ENCODE measurements at places on chromosomes 7 and 10.

GRCh38 chr10:8454357-8454756 is 399.9 kb downstream of the GATA3 start:
- DNase-seq, result no peak

DNA sequence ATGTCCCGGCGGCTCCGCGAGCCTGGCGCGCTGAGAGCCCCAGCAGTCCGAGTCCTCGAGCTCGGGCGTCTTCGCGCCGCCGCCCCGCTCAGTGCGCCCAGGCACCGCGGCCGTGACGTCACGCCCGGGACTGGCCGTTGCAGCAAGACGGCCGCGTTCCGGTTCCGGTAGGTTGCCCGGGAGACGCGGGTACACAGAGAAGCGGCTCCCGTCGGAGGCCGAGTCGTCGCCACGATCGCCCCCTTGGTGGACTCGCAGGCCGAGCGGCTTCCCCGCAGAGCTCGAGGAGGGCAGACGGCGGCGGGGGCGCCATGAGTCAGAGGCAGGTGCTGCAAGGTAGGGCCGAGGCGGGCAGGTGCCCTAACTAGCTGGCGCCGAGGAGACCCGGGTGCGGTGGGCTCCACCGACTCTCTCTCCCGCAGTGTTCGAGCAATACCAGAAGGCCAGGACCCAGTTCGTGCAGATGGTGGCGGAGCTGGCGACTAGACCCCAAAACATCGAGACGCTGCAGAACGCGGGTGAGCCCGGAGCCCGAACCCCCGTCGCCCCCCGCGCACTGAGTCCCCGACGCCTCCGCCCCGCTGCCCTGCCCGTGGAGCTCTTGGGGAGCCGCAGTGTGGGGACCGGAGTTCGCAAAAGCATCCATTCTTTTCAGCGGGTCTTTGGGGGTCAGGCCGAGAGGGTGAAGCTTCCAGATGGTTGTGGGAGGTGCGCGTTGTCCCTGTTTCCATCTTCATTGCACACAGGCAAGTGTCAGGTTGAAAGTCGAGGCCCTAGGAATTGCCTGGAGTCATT is at the start of gene SPAG6:
TSS of gene SPAG6 (plus strand) at position 196 of the 795 bp plus-strand sequence. CDS start at position 312, 116 bp downstream.
- DNase-seq, result peak; percentile 38

DNA sequence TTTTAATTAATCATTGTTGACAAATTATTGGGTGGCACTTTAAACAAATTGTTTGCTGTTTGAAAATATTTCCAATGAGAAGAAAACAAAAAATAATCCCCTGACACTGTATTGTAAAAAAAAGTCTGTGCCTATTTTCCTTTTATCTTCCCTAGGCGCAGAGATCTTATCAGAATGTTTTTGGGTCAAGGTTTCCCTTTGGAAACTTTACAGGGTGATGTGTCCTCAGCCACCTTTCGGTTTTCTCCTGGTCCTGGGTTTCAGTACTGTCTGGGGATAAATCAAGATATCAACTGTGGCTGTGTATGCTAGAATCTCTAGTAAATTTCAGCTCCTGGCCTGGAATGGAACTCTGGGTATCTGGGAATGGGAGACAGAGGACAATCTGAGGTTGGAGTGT is 1.4 kb downstream of the ZNF107 start:
- DNase-seq, result no peak

- no peak for DNase-seq
Observed at GRCh38 chr10:21993360-21994001, 10.0 kb downstream of the DNAJC1 start.

GRCh38 chr7:93476491-93477344 is 97.8 kb downstream of the CALCR start:
- DNase-seq, result no peak

DNA sequence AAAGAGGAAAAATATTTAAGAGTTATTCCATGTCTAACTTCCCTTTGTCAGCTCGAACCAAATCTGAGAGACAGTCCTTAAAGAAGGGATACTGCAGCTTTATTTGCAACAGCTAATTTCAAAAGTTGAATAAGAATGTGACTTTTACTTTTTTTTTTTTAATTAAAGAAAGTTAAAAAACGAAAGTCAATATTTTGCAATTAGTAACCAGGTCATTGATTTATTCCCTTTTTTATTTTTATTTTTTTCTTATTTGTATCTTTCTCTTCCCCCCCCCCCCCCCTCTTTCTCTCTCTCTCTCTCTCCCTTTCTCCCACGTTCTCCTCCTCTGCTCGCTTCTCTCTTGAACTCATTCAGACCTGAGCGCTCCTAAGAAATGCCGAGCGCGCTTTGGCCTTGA is 209.5 kb downstream of the TCF7L2 start:
- DNase-seq, result no peak

DNA sequence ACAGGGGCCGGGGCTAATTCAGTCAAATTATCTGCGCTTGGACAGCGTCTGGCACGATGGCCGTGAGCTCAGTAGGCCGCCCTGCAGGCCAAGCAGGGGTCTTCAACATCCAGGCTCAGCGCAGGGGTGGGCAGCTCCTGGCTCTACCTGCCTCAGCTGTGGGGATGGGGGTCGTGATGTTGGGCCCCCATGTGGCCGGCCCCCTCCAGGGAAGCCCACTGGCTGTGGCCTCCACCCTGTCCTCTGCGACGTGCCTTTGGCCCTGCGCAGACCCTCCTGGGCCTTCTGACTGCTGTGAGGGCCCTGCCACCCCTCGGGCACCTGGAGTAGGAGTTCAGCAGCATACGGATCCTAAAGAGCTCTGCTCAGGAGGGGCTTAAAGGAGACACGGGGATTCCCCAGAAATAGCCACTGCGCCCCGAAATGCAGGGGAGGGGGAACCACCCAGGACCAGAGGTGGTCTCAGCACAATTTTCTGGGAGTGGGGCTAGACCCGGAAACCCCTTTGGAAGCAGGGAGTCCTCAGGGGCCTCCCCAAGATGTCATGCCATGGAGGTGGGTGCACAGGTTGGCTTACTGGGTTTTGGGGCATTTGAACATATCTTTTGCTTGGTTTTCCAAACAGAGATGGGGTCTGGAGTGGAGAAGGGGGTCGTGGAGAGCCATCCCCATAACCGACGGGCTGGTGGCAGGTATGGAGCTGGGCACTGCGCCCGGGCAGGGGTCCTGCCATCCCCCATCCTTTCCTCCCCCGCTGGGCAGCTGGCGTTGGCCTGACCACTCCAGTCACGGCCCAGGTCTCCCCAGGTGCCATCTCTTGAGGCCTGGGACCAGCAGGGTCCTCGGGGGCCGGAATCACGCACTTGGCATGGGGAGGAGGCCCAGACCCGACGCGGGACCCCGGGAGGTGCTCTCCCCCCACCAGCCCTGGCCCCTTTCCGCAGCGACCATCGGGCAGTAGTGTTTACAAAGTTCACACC is 4.0 kb upstream of the ADAP1 start:
- no peak for DNase-seq

- DNase-seq, result peak; percentile 44
Observed at GRCh38 chr10:8050556-8051108, 3.9 kb upstream of the GATA3 start.

DNA sequence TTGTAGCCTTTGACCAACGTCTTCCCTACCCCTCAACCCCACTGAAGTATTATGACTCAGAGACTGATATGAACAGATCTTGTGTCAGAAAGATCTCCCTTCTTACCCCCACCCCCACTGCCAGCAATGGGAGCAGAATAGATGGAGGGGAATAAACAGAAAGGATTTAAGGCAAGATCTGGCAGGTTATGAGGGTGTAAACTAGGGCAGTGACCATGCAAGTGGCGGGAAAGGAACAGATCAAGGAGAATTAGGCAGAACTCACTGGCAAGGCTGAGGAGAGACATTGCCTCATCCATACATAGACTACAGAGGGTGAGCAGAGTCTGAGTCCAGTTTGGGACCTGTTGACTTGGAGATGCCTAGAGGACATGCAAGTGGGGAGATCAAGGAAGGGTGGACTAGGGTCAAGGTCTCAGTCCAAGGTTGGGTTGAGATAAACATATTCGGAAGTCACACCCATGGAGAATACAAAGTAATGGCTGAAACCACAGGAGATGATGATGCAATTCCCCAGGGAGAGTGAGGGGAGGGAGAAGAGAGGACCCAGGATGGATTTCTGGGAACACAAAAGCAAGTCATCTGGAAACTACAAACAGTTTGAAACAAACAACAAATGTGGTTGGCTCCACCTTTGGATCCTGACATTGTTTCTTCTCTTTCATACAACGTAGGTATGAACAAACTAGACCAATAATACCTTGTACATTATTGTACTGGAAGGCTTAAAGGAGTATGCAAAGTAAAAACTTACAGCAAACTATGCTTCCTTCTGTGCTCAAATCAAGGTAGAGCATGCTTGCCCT is 44.9 kb upstream of the IL6 start:
- no peak for DNase-seq

DNA sequence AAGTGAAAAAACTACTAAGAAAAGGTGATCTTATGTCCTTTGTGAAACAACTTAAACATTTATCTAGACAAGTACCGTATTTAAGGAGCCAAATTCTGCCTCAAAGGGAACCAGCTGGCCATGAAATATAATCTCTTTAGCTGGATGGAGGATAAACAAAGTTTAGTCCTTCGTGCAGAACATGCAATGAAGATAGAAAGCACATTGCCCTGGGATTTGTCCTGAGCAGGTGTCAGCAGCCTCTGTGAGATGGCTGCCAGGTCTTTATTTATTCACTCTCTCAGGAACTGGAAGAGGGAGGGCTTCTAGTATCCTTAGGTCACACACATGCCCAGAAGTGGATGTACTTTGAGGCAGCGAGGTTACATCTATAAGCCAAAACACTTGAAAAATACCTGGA is 57.4 kb upstream of the CASD1 start:
- DNase-seq, result no peak

- no peak for DNase-seq
Observed at GRCh38 chr10:36211856-36212255, 569.8 kb upstream of the FZD8 start.

- DNase-seq, result no peak
Observed at GRCh38 chr10:29542723-29543122, 92.0 kb downstream of the SVIL start.

- DNase-seq, result no peak
Observed at GRCh38 chr7:158328376-158329013, 259.1 kb downstream of the PTPRN2 start.

- no peak for DNase-seq
Observed at GRCh38 chr7:101169110-101169837, 3.9 kb upstream of the VGF start.

DNA sequence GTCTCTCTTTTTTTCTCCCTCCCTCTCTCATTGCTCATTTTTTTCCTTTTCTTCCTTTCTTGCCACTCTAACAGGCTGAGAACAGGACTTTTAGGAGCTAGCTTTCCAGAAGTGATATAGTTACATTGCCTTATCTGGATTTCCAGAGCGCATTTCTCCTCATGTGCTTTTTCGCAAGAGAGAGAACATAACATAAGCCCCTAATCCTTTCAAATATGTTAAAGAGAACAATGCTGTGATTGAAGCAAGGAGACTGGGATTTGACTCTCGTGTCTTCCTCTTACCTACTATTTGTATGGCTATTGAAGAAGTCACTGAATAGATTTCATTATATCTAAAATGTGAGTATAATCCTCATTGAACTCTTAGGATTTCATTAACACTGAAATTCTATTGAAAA is 101.2 kb upstream of the PRPS1L1 start:
- DNase-seq, result no peak

DNA sequence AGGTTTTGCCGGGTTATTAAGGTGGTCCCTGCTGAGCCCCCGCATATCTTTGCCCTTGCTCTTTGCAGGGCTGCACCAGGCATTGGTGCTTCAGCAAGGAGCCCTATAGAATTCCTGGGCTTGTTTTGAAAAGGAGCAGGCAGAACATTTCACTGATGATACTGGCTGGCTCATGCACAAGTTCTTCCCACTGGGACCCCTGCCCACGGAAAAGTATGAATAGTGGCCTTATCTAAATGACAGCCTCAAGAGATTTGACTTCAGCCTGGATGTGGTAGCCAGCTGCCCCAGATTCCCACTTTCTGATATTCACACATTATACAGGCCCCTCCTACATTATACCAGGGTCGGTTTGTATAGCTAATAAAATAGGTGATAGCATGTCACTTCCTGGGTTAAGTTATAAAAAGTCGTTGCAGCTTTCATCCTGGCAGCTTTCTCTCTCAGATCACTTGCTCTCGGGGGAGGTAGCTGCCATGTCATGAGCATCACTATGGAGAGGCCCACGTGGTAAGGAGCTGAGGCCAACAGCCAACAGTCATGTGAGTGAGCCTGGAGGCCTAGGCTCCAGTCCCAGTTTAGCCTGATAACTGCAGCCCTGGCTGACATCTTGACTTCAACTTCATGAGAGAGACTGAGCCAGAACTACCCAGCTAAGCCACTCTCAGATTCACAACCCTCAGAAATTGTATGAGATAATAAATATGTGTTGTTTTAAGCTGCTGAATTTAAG is 16.8 kb upstream of the CRTAC1 start:
- no peak for DNase-seq

- DNase-seq, result no peak
Observed at GRCh38 chr7:143002106-143002505, 24.8 kb downstream of the OR9A2 start.

- DNase-seq, result no peak
Observed at GRCh38 chr10:132685101-132685891, 100.7 kb downstream of the NKX6-2 start.

DNA sequence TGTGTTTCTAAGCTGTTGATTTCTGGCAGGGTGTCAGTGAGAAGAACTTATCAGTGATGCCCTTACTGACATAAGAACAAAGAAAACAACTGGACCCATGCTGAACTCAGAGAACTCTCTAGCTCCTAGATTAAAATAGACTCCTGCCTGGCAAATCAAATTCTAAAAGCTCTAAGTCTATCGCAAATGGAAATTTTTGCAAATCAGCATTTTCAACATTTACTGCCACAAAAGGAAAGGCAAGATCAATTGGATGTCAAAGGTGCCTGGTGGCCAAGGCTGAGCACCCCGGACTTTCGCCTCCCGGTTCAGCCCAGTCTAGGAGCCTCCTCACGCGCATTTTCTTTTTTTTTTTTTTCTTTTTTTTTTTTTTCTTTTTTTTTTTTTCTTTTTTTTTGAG is 251.6 kb downstream of the TCERG1L start:
- no peak for DNase-seq

DNA sequence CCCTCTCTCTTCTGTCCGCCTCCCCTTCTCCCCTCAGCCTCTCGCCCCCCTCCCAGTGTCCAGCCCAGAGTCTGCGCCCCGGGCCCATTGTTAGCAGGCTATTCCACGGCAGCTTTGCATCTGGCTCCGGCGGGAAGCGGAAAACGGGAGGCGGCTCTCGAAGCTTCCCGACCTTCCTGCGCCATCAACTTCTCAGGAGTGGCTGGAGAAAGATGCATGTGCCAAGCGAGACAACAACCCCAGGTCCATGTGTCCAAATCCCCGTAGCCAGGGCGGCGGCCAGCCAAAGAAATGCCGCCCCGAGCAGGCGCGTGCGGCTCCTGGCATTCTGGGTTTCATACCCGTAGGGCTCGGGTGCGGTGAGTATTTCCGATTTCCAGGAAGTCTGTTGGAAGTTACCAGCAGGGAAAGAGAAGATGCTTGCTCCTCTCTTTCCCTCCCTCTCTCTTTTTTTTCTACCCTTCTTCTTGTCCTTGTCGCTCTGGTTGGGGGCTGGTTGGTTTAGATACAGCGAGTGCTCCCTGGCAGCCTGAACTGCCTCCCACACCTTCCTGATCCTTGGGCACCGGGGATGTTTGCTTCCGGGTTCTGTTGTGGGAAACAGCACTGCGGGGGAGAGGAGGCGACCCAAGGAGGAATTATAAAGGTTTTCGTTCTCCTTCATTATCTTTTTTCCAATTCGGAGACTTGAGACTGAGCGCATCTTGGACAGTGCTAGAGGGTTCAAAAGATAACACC is 1.2 kb upstream of the HOXA2 start:
- no peak for DNase-seq

Data from CD4-positive, alpha-beta T cell treated with Interleukin-6 for 4 hours (primary cell).